ENCODE measurements at places on chromosomes 4 and X. TPM values are rescaled to one million over a fixed set of nuclear protein-coding genes. Genes with fewer than 3 reads are reported as not detected.

NRK gene
- not detected for total RNA-seq

CPZ gene
- 1.1 TPM for total RNA-seq

GRCh38 chrX:106613277-106613676, 1.5 kb downstream of the RADX start:
- no peak for DNase-seq

GRCh38 chr4:12137575-12137974, 708.9 kb upstream of the HS3ST1 start:
- DNase-seq, result no peak

DNA sequence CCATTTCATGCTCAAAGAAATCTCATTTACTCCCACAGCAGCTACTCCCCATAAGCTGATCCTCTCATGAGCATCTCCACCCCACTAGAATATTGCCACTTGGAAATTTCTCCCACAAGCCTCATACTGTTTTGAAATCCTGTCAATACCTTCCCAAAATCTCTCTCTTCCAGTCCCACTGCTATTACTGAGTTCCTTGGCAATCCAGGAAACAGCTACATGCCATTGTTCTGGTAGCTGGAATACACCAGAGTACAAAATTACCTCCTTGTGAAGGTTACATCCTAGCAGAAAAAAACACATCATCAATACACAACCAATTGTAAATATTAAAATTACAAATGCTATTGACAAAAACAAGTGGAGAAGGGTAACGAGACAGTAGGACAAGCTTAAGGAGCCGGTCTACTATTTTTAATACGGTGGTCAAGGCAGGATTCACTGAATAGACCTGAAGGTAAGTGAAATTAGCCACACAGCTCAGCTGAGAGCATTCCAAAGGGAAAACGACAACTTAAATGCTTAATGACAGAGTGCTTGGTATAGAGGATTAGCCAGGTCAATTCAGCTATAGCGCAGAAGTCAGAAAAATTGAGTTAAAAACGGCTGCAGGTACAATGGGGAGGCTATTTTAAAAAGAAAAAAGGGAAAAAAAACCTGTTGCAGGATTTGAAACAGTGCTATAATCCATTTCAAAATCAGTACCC, 6.4 kb downstream of the RPL9 start:
- DNase-seq, result no peak

GAGE12G gene
- not detected for total RNA-seq

CDKL5 gene
- not detected for total RNA-seq

CNGA1 gene
- not detected for total RNA-seq

Measured in MG63 (cell line).